ENCODE measurements at places on chromosomes 7 and 10.

DNA sequence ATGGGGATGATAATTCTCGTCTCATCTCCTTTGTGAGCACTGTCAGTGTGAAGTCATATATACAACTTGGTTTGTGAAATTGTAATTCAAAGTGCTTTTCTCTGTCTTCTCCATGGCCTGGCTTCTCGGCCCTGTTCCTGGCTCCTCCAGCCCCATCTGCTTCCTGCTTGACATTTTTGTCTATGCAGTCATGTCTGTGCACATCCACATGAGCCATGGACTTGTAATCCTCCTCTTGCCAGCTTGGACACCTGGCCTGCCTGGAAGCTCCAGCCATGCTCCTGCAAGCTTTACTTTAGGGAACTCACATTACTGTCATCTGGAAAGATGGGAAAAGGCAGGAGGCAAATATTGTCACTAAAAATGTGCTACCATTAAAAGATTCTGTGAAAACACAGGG, 576.0 kb upstream of the DPP6 start:
- DNase-seq, result no peak

- DNase-seq, result no peak
Measured at GRCh38 chr10:87559392-87559791, 54.7 kb downstream of the MINPP1 start.

- DNase-seq, result no peak
Measured at GRCh38 chr7:135361788-135362187, 128.2 kb downstream of the STRA8 start.

DNA sequence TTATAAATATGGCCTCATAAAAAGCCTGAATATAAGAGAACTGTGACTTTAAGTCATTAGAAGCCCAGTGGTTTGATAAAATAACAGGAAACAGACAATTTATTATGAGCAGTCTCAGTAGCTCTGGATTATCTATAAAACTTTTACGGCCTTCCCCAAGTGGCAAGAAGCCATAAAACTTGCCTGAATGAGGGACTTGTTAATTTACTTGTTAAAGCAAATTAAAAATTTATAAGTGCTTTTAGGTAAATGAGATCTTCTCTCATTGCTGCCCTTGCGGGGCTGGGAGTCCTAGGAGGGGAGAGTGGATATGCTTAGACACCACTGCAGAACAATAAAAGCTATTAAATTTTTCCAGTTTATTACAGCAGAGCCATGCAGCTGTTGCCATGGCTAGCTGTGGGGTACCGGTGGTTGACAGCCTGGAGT, 499.9 kb downstream of the AUTS2 start:
- DNase-seq, result no peak

DNA sequence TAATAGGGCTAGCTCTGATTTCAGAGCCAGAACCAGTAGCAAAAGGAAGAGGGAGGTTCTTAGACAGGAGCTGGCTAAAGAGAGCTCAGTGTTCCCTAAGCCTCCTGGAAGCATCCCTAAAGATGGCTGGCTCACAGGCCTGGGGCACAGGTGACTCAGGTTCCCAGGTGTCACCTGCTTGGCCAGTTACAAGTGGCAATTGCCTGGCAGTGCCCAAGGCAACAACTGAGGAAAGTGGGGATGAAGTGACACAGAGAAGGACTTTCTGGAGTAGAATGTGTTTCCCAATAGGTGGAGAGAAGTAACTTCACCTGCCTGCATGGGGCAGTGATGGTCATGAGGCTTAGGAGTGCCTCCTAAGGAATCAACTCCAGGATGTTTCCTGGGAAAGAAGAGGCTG, 66.5 kb upstream of the EEPD1 start:
- DNase-seq, result no peak

DNA sequence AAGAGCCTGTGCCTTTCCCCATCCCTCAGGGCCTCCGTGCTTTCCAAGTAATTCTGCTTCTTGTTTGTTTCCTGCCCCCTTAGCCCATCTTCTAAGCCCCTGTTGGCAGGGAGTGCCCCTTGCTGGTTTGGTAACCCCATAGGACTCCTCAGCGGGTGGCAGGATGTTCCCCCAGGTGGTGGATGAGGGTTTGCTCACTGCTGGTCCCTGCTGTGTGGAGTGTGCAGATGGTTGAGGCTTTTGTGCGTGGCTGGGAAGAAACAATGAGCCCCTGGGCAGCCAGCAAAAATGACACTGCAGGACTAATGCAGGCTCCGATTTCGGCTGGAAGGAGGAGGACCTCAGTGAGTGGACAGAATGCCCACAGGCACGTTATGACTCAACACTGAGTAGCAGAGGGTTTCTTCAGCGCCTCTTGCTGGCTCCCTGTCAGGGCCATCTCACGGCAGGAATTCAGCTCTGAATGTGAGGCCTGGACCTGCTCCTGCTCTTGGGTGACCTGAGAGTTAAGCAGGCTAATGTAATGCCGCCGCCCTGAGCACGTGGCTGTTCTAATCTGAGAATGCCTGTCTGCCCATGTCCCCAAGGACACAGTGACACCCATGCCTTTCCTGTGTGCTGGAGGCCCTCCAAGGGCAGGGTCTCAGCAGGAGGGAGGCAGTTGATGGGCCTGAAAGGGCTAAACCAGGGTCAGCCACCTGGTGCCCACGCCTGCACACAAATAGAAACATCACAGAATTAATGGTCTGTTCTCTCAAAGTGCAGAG, 16.6 kb downstream of the BAG3 start:
- DNase-seq, result peak; percentile 89

GRCh38 chr7:93920496-93921182, 896 bp upstream of the GNG11 start:
- no peak for DNase-seq
